Activated naive CD4-positive, alpha-beta T cell treated with anti-CD3 and anti-CD28 coated beads, Interleukin-2, amount 50 U/mL, for 16 hours (primary cell): ENCODE measurements at places on chromosomes 6 and 20.

DNA sequence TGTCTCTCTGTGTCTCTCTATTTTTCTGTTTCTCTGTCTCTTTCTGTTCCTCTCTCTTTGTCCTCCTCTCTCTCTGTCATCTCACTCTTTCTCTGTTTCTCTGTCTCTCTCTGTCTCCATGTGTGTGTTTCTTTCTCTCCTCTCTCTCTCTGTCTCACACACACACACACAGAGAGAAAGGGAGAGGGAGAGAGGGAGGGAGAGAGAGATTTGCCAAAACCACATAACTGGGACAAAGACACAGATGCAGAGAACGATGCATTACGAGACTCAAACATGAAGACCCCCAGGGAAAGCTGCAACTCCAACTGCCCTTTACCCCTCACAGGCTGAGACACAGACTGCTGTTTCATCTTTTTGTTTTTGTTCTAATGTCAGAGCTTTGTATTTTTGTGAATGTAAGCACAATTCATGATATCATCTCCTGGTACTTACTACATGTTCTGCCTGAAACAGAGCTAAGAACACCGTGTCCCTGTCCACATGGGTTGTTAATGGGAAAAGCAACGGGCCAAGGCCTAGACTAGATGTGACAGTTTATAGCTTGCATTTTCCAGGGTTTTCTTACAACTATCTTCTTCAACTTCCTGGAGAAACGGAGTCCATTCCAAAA lies 177.1 kb upstream of the ARID1B start:
- no peak for DNase-seq

GRCh38 chr6:733431-734219 lies 40.7 kb upstream of the EXOC2 start:
- no peak for DNase-seq

- DNase-seq: no peak
Measured at GRCh38 chr6:35166520-35166919, 25.4 kb upstream of the TCP11 start.

DNA sequence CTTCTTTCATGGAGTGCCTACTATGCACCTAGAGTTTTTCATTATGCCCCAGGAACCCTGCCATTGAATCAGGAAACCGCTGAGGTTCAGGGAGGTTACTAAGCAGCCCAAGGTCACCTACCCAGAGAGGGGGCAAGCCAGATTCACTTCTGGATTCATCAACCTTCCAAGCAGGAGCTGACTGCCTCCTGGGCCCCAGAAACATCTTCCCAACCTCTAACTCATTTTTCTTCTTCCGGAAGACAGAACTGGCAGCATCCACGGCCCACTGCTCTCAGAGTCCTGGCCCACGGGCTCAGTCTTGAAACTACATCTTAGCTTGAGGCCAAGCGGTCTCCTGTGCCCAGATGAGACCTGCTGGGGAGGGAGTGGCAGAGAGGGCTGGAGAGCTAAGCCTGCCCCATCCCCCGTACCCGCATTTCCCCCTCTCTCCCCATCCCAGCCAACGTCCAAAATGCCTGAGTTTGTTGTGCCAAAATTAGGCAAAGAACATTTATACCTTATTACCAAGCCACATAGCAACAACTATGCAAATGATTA lies 281.0 kb downstream of the CDC5L start:
- no peak for DNase-seq
